Right kidney (tissue), 9 donors: ENCODE measurements at places on chromosomes 2 and 18.

- no peak for DNase-seq
Observed at GRCh38 chr18:47334966-47335365, 83.5 kb upstream of the SKOR2 start.

DNA sequence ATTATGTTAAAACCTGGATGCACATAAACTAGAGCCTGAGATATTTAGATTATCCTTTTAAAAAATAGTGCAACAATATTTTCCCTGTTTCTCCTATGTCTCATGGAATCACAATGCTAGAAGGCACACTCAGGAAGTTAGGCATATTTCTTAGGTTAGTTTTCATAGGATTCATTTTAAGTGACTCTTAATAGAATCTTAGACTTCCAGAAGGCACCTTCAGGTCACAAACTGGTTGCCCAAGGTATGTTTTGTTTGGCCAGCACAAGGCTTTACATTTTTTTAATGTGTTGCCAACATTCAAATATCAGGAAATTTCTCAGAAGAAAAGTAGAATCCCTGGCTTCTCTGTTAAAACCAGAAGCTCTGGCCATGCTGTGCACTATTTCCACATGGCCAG, 129.3 kb downstream of the LNPK start:
- no peak for DNase-seq

DNA sequence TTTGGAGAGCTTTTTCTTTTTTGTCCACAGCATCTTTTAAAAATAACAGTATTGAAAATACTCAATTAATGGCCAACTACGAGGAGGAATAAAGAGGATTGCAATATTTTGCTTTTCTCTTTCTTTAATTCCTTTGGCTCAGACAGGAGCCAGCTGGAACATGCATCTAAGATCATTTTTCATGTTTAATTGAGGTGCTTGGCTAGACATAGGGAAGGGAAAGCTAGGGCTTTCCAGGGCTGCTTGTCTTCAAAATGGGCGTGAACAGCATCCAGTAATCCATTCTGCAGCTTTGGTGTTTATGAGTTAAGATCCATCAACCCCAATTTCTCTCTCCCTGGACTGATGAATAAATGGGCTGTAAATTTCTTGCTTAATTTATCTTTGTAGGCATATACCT, 323.0 kb downstream of the PTPRM start:
- no peak for DNase-seq

DNA sequence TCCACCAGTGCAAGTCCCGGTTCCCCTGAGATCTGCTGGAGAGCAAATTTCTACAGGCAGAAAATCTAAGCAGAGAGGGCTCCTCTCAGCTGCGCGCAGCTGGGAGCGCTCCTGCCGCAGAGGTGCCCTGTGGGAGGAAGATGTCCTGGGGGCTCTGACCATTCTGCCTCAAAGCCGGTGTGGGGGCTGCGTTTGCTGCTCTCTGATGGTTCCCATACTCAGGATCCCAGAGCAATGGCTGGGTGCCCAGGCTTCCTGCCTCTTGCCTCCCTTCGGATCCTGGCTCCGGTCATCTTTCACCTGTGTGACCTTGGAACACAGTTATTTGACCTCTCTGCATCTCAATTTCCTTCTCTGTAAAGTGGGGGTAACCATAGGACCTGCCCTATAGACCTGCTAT, 434.2 kb downstream of the ZNF521 start:
- no peak for DNase-seq

DNA sequence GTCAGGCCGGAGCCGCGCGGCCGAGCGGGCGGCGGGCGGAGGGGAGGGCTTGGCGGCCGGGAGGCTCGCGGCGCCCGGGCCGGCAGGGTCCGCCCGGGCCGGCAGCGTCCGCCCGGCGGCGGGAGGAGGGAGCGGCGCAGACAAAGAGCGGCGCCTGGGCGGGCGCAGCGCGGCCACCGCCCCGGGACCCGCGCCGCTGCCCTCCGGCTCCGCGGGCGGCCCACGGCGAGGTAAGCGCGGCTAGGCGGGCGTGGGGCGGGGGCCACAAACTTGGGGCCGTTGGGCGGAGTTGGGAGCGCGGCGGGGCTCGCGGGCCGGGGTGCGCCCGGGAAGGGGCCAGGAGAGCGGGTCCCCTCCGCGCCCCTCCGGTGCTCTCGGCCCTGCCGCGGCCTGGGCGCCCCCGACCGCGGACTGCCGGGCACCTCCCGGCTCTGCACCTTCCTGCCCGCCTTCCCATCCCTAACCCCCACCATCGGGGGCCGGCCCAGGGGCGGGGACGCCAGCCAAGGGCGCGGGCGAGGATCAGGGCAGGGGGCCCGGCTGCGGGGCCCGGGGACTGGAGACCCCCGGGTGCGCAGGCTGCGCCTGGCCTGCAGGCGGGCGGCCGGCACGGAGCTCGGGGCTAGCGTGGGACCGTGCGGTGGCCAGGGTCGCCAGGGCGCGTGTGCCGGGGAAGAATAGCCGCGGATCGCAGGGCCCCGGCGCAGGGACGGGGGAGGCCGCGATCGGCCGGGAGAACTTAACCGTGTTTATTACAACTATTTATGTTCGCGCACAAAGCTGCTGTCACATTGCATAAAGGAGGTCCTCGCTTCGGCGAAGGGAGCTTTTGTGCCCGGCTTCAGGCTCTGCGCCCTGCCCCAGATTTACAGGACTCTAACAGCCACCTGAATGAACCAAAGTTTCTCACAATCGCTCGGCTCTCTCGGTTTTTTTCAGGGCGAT, at the start of gene NCK2:
TSS of gene NCK2 (plus strand) at position 4 of the 945 bp plus-strand sequence. CDS start 110,152 bp downstream, outside the sequence.
- peak; percentile 88 for DNase-seq

DNA sequence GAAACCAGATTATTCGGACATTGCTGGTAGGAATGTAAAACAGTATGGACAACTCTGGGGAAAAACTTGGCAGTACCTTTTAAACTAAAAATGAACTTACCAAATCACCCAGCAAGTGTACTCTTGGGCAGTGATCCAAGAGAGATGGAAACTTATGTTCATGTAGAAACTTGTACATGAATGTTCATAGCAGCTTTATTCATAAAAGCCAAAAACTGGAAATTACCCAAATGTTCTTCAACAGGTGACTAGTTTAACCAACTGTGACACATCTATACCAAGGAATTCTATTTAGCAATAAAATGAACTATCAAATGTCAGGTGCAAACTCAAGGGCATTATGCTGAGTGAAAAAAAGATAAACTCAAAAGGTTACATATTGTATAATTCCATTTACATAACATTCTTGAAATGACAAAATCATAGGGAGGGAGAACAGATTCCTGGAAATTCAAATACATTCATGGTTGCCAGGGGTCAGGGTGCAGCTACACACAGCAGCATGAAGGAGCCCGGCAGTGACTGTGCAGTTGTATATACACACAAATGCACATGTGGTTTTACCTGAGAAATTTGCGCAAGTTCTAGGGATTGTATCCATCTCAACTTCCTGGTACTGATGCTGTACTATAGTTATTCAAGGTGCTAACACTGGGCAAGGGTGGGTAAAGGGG, 3.5 kb upstream of the RNU4ATAC start:
- DNase-seq, result no peak

DNA sequence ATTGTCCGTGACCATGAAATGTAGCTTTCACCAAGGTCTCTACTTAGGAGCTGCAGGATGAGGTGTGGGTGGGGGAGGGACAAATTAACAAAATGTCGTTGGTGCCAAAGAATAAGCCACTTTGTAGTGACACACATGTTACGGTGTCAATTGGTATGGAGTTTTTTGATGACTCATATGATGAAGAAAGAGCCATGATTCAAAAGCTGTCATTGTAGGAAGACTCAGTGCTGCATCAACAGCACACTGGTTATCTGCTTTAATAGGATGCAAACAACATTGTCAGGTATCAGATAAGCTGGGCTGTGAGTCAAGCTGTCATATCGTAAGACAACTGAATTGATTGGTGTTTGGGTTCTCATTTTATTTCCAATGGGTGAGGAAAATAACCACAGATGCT, 36.6 kb upstream of the BOD1L2 start:
- DNase-seq, result no peak

DNA sequence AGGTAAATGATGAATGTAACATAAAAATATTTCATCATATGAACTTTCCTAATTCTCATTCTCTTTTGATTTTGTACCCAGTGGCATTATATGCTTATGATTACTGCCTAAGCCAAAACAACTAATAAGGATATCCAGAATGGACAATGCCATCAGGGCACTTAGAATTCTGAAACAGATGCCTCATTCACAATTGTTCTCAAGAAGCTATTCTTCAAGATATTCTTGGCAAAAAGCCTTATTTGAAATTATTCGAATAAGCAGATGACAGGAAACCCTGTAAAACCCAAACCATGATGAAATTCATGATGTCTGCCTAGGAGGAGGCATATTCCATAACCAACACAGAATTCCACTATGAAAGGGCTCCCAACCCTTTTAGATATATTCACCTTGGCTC, 353.2 kb upstream of the TRIB2 start:
- no peak for DNase-seq

- DNase-seq, result no peak
Observed at GRCh38 chr2:95359031-95359430, 43.5 kb upstream of the FAHD2A start.

DNA sequence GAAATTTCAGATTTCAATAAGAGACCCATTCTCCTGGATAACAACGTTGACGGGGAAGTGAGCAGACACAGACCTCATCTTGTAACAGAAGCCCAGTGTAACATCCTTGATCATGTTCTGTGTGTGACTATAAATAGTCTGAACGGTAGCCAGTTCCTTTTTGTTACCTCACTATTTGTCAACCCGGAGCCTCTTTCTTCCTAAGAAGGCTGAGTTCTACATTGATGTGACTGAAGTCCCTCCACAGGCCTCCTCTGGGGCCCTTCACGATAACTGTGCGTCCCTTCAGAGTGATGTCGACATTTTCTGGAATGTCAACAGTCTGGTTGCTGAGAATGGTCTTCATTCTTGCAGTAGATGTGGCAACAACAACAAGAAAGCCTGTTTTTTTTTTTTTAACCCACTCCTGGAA, 6.3 kb upstream of the PLEKHM3 start:
- DNase-seq, result no peak

- no peak for DNase-seq
Observed at GRCh38 chr18:10838553-10838952, 310.8 kb downstream of the PIEZO2 start.

DNA sequence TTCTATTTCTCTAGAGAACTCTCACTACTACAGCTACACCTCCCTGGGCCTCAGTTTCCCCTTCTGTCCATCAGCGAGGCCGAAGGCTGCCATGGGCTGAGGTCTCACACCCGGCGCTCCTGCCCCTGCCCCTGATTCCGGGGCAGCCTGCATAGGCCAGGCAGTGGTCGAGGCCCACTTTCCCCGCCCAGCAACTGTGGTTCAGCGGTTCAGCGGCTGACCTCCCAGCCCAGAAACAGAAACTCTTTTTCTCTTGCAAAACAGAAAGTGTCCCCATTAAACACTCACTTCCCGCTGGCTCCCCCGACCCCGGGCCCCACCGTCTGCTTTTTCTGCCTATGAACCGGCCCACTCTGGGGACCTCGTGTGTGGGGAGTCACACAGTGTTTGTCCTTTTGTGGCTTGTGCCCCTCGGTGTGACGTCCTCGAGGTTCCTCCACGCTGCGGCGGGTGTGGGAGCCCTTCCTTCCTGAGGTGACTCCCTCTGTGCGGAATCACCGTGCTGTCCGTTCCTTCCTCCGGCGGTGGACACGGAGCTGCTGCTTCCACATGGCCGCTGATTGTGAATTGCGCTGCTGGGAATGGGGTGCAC, 16.0 kb downstream of the PDCD1 start:
- peak; percentile 35 for DNase-seq

DNA sequence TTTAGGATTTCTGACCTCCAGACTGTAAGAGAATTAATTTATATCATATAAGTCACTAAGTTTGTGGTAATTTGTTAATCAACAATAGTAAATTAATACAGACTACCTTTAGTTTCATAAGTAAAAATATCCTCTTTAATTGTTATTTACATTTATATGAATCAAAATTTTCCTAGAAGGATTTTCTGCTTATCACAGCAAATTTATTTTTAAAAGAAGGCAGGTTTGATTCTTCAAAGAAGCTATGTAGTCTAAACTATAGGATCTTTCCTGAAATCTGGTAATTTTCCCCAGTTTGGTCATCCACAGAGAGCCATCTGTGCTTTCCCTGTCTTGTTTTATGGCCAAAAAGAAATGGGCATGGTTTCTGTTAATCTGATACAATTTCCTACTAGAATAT, 13.1 kb upstream of the VRK2 start:
- no peak for DNase-seq

DNA sequence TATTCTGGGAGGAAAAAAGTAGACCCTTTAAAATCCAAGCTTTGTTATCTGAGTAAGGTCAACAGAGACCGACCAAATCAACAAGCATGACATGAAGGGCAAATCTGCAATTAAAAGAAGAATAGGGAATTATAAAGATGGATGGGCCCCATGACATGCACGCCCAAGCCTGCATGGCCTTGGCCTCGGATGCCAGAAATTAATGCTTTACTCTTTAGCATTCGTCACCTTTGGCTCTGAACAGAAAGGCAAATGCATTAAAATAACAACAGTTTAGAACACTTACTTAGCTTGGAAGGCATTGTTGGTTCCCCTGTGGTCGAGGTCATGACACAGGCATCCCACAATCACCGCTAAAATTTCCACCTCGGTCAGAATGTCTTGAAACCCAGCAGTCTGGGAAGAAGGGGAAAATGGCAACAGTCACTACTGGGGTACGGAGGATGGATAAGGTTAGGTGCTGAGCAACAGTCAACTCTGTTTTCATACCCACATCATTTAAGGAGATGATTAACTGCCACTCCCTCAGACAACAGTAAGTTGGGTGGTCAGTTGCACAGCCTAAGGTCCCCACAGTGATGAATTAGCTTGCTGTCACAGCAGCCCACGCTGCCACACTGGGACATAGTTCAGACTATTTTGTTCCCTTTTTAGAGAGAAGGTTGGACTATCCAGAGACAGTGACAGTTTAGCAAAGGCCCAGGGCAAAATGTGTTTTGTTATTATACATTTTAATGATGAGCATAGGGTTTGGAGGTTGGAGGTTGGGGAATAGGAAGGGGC, 319.1 kb downstream of the AGPS start:
- no peak for DNase-seq

- DNase-seq, result no peak
Observed at GRCh38 chr18:57621246-57621604, 411 bp downstream of the NARS1 start.

- DNase-seq, result no peak
Observed at GRCh38 chr2:28119631-28120030, 229.1 kb downstream of the BABAM2 start.

DNA sequence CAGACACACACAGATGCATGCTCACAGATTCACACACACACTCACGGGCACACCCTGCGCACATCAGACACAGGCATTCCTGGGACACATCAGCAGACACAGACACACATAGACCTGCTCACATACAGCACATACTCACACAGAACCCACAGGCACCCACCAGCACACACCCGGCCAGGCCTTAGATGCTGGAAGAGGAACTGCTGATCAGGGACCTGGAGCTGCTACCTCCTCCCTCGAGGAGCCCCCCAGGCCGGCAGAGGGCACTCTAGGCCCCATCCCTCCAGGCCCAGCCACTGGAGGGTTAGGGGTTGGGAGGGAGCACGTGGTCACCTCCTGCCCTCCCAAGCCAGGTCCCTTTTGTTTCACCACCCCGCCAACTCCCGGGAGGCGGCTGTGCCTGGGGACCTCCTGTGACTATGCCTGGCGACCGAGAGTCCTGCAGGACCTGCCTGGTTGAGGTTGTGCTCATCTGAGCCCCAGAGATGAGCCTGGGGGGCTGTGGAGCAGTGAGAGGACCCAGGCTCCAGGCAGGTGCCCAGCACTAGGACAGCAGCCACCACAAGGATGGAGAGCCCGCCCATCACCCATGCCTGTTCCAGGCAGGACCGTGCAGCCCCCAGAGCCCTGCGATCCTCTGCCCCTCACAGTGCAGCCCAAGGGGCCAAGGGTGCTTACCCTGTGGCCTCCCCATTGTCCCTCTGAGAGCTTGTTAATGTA, 21.0 kb upstream of the PTMA start:
- peak; percentile 66 for DNase-seq
